ENCODE measurements at places on chromosomes 7 and 10.

- no peak for DNase-seq
Measured at GRCh38 chr10:16360001-16360400, 76.8 kb upstream of the PTER start.

DNA sequence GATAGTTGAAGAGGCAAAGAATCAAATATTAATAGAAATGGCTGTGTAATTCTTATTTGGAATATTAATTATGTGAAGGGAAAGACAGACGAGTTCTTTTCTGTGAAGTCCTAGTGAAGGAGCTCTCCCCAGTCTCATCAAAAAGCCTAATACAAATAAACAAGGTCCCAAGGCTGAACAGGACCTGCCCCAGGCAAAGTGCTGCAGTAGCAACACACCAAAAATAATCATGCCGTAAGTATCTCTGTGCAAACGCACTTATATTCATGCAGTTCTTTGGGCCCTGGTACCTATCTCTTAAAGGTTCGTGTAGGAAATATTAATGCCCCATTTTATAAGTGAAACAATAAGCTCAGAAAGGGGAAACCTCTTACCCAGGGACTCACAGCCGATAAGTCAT is 12.2 kb upstream of the CHST15 start:
- DNase-seq, result no peak

- no peak for DNase-seq
Measured at GRCh38 chr7:6160191-6160623, 112.2 kb downstream of the CYTH3 start.

- DNase-seq, result no peak
Measured at GRCh38 chr10:99975106-99975829, 34.5 kb downstream of the DNMBP start.

DNA sequence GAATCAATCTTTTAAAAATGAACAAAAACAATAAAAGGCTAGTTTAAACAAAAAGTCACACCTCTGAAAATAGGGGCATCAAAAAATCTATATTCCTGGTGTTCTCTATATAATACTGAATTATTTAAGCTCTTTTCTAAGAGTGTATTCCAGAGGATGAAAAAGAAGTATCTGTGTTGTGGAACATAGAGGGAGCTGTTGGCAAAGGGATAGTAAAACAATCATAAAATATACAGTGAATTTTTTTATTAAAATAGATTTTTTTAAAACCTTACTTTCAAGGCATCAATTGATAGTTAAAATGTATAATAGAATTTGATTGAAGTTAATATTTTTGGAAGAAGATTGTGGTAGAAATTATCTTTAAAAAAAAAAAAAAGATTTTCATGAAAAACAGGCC is 1409.1 kb upstream of the CELF2 start:
- no peak for DNase-seq

DNA sequence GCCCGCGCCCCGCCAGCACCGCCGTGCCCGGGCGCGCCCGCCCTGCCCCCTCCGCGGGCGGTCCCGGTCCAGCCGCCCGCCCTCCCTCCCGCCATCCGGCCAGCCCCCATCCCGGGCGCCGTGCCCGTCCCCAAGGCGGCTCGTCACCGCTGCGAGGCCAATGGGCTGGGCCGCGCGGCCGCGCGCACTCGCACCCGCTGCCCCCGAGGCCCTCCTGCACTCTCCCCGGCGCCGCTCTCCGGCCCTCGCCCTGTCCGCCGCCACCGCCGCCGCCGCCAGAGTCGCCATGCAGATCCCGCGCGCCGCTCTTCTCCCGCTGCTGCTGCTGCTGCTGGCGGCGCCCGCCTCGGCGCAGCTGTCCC is at the start of gene HTRA1:
Gene HTRA1 (plus strand): TSS at position 187 of the 362 bp plus-strand sequence. CDS start 100 bp downstream, at position 287.
- DNase-seq, result no peak

- no peak for DNase-seq
Measured at GRCh38 chr10:78531088-78531487, 497.4 kb downstream of the RPS24 start.

DNA sequence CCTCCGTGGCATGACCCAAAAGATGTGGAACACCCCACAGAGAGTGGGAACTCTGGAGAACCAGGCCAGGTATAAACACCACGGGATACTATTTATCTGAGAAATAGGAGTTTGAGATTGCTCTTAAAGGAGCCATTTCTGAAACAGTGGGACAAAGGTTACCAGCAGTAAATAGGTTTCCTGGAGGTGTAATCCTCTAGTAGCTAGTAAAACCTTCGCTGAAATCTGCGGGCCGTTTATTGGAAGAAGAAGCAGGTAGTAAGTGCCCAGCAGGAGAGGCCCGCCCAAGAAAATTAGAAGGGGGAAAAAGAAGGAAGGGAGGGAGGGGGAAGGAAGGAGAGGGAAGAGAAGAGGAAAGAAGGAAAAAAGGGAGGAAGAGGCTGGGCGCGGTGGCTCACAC is 51.6 kb downstream of the CHST3 start:
- no peak for DNase-seq

- DNase-seq, result no peak
Measured at GRCh38 chr7:36637417-36637816, 86.9 kb downstream of the AOAH start.

DNA sequence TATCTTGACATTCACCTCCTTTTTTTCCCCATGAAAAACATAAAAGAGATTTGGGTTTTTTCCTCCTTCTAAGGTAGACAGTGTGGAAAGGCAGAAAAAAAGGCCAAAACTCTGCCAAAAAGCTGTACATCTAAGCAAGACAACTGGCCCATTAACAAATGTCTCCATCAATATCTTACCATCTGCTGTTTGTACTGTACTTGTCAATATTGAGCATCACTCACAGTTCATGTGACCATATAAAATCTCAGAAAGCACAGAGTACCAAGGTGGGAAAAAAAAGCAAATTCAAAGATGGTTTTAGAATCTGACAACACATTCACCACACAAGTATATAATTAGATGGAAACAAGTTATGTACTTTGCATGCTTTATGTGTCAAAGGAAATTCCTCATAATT is 52.6 kb downstream of the CACNA2D1 start:
- DNase-seq, result no peak

DNA sequence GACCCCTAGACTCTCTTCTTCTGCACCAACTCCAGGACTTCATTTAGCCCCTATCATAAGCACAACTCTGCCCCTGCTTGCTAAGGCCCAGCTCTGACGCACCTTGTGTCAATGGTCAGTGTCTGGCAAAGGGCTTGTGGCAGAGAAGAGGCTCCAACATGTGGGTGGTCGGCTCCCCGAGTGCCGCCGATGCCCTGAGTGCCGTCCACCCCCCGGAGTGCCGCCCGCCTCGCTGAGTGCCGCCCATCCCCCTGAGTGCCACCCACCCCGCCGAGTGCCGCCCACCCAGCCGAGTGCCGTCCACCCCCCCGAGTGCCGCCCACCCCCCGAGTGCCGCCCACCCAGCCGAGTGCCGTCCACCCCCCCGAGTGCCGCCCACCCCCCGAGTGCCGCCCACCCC is 50.3 kb downstream of the ASB13 start:
- DNase-seq, result no peak

- no peak for DNase-seq
Measured at GRCh38 chr10:116696919-116697318, 45.4 kb downstream of the HSPA12A start.

GRCh38 chr7:83267141-83267631 is 104.5 kb upstream of the PCLO start:
- no peak for DNase-seq

GRCh38 chr7:12647364-12648219 is 39.8 kb upstream of the ARL4A start:
- no peak for DNase-seq

DNA sequence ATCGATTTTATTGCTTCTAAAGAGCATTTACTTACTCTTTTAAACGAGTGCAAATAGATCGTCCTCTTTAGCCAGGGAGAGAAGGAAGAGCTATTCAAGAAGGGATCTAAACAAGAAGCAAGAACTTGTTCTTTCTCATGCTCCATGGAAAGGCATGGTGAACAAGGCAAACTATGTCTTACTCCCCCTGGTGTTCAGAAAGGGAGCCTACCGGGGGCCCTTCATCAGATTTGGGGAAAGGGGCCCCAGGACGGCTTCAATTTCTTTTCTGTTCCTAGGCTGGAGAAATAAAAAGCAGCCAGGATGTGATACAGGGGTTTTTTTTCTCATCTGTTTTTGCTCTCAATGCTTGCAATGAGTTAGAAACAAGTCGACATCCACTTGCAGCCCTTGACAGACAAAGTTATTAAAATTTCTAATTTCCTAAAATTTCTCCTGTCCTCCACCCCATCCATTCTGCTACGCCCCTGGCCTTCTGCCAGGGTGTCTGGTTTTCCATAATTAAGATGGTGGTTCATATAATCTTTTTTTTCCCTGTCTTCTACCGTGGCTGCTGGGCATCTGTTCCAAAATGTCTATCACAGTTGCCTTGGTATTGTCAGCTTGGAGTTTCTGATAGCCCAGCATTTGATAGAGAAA is 214.4 kb downstream of the CREB5 start:
- no peak for DNase-seq

DNA sequence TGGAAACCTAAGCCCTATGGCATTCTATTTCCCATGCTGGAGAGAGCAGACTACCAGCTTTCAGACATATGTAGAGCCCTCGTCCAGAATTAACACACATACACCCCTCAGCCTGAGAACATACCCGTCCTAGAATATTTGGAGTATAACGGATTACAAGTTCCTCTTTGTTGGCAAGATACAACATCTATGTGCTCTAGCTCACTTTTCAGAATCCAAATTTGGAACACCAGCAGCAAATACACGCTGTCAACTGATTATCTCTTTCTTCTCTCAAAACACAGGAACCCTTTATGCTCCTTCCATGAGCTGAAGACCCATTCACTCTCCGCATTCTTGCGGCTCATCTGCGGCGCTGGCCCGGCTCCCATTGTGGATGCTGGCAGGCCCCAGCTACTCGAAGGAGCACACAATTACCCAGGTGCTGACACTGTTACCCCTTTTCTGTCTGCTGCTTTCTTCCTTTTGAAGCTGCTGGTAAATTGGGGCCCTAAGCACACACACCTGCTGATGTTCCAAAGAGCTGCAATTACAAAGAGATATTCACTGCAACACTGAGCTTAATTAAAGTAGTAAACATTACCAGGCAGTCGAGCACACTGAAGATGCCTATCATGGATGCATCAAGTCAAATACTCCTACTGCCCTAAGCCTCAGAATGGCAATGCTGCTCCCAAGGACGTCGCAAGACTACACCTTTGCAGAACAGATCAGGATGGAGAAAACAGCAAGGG is 70.0 kb downstream of the VOPP1 start:
- DNase-seq, result peak; percentile 76

- no peak for DNase-seq
Measured at GRCh38 chr7:1951159-1951536, 281.1 kb downstream of the ELFN1 start.

GRCh38 chr7:158695056-158695455 is 9.5 kb downstream of the NCAPG2 start:
- DNase-seq, result no peak

GRCh38 chr10:23804125-23804524 is 365.2 kb downstream of the OTUD1 start:
- no peak for DNase-seq

DNA sequence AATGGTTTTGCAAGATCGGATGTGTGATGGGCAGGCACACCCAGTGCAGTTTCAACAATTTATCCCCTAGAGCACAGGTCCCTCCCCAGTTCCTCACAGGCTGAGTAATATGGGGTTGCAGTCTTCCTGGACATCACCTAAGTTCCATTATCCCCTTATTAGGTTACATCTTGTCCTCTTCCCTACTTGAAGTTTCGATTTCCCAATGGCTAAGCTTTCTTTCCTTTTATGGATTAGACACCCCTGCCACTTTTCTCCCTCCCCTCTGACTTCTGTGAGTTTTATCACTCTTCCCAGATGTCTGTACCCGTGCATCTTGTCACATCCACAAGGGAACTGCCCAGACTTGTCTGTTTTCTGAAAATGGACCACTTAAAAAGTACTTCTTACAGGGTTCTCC is 2.4 kb upstream of the NIPSNAP2 start:
- no peak for DNase-seq

GRCh38 chr7:137818036-137818435 is 28.7 kb downstream of the DGKI start:
- DNase-seq, result no peak

DNA sequence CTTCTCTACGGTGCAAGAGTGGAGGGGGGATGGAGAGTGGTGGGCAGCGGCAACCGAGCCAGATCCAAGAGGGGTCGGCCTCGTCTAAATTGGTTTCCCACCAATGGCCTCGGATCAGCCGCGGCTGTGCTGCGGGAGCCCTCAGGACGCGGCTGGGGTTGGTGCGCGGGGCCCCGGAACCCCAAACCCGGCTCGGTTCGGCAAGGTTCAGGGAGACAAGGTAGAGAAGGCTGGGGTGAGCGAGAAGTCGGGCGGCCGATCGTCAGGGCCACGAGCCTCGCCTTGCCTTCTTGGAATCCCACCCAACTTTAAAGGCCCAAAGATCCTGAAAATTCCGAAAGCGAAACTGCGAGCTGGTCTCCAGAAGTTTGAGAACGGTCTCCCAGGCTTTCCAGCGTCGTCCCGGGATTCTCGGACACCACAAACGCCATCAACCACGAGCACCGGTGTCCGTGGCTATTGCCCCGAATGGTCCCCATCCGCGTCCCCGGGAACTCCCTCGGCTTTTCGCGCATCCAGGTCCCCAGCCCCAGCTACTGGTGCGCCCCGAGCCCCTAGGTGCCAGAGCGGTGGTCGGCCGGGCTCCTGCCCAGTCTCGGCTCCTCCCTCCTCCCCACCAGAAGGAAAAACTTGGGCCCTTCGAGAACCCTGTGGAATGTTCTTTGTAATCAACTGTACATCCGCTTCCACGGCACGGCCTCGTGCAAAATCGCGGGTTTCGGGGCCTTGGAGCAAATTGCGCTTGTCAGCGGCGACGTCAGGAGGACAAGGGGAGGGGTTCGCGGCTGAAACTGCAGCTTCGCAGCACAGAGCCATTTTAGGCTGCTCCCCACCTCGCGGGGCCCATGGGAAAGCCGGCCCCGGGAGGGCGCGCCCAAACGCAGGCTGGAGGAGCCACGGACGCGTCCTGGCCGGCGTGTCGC is 3.2 kb downstream of the SFMBT2 start:
- DNase-seq, result no peak

DNA sequence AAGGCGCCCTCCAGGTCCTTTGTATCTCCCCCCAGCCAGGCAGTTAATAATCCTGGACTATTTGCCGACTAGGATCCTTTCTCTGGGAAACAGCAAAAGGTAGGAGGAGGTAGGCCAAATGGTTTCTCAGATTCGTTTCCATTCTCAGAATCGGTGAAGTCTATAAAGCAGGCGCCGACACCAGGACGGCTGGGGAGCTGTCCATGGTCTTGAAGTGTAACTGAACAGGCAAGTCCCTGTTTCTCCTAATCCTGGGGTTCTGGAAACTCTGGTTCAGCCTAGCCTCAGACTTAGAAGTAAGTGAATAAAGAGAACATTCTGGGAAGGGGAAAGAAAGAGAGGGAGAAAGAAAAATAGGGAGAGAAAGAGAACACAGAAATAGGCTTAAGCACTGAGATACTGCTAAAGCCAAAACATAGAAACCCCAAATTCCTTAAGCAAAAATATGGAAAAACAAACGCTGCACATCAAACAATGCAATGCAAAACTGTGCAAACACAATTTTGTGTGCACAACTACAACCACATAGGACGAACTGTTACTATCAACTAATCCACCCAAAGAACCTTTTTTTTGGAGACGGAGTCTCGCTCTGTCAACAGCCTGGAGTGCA is 11.1 kb upstream of the INA start:
- no peak for DNase-seq

GRCh38 chr10:51857305-51857704 is 157.9 kb upstream of the CSTF2T start:
- no peak for DNase-seq

All from NCI-H1436 treated with DMSO at 0.1 percent for 48 hours (cell line).